ENCODE measurements at places on chromosomes 11 and 22.

DNA sequence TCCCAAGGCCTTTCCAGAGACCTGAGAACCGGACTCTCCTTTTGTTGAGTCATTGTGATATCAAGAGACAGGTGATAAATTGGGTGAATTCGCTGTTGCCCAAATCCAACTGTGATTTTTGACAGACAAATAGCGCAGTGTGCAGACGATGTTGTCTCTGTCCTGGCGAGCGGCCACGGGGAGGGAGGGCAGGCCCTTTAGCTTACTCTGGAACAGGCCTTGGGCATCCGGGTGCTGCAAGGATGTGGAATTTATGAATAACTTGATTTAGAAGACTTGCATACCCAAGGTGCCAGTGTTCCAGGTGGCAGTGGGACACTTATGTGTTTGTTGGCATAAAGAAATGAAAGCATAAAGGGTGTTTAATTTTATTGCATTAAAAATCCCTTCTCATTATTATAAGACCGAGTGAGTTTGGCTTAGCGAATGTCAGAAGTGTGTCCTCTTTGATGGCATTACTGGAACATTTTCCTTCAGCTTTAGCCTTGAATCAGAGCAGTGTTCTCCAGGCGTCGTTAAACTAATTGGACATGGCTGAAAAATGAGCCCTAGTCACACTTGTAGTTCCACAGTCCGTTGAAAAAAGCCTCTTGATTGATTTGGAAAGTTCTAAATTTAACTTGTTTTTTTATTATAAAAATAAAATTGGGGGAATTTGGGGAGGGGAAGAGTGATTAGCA is 9.4 kb downstream of the LDLRAD3 start:
- DNase-seq: no peak

DNA sequence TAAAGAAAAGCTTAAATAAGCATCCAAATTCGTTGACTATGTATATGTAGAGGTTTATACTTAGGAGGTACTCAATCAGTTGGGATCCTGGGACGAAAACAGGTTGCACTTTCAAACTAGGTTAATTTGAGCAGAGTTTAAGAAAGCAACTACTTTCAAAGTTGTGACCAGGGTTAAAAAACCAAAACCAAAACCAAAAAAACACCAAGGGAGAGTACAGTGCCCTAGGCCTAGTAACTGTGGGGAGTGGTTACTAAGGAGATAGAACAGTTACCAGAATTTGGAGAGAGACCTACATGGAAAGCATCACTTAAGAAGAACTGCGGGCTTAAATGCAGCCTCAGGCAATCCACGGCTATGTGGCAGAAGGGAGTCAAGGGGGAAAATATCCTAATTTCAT is 148.3 kb downstream of the JRKL start:
- DNase-seq: no peak

DNA sequence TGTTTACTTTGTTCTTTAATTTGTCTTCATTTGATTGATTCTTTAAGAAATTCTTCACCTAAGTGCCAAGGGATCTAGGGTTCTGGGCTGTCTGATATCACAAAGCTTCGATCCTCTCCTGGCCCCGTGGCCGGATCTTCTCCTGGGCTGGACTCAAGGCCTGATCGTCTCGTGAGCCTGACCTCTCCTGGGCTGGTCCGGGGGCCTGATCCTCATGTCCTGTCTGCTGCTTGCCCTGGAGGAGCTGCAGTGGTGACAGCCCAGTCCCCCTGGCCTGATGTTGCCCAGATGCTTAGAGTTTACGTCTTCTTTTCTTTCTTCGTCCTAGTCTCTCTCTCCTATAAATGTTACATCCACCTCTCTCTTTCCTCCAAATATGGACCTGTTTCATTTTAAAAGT is 3.3 kb downstream of the NADSYN1 start:
- DNase-seq: no peak

DNA sequence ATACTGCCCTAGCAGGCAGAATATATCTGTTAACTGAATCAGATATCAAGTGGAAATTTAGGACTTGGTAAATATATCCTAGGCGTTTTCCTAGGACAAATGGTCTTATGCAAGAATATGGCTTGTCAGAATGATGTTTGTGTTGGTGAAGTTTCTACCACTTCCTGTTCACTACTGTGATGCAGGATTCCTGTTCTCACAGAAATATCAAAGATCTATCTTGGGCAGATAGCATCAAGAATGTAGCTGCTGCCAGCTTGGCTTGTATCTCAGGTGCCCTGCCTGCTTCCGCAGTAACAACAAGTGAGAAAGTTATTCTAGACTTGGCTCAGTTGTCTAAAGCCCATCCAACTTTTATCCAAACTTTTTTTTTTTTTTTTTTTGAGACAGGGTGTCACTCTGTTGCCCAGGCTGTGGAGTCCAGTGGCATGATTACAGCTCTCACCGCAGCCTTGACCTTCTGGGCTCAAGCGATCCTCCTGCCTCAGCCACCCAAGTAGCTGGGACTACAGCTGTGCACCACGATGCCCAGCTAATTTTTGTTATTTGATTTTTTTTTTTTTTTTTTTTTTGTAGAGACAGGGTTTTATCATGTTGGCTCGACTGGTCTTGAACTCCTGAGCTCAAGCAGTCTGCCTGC is 61.3 kb downstream of the PPME1 start:
- DNase-seq: no peak

- no peak for DNase-seq
These were observed 62.2 kb downstream of the PARVA start for GRCh38 chr11:12439615-12440014.

- DNase-seq: no peak
These were observed 18.6 kb downstream of the HIRA start for GRCh38 chr22:19412923-19413322.

GRCh38 chr22:49420651-49421050 is 407.0 kb downstream of the BRD1 start:
- no peak for DNase-seq

GRCh38 chr11:75654314-75654713 is 14.5 kb downstream of the MAP6 start:
- DNase-seq: no peak

DNA sequence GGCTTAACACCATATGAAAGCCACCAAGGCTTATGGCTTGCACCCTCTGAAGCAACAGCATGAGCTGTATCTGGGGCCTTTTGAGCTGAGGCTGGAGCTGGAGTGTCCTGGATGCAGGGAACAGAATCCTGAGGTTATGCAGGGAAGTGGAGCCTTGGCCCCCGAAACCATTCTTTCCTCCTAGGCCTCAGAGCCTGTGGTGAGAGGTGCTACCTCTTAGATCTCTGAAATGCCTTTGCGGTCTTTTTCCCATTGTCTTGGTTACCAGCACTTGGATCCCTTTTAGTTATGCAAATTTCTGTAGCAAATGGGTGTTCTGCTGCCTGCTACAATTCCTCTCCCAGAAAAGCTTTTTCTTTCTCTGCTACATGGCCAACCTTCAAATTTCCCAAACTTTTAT is 72.7 kb upstream of the CLPB start:
- DNase-seq: no peak

- no peak for DNase-seq
These were observed 745 bp downstream of the NCAM1 start for GRCh38 chr11:112961751-112962578.

GRCh38 chr11:79092791-79093353 is 348.0 kb downstream of the TENM4 start:
- DNase-seq: no peak

GRCh38 chr11:3353066-3353465 is 25.9 kb downstream of the ZNF195 start:
- no peak for DNase-seq

- peak; percentile 36 for DNase-seq
These were observed 26.7 kb downstream of the FLI1 start for GRCh38 chr11:128720522-128720985.

DNA sequence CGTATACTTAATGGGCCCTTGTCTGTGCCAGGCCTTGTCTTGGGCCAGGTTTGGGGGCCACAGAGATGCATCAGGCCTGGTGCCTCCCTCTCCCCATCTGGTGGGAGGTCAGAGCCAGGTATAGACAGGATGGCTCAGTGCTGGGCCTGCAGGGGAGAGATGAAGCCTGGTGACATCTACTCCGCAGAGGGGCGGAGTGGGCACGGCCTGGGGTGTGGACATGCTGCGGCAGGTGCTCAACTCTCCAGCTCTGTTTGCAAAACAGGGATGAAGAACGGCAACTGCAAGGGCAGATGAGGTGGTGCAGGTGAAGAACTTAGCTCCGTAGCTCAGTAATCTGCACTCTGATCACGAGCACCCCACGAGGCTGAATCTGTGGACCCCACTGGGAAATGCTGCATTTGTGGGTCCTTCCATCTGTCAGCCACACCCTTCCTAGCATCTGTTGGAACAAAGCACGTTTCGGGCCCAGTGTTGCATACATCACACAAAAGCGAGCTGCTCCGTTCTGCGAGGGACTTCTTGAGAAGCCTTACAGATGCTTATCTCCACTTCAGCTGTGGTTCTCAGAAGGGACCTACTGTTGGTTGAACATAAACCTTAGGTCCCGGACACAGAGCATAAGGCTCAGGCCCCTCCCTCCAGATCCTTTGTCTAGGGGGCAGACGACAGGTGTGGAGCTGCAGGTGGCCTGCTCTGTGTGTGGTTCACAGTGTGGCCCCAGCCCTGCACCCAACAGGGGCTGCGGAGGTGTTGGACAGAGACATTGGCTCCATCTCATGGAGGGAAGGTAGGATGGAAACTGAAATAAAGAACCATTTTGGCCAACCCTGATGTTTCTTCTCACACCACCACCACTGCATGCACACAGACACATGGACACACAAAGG is 78.3 kb downstream of the LRRC32 start:
- no peak for DNase-seq

DNA sequence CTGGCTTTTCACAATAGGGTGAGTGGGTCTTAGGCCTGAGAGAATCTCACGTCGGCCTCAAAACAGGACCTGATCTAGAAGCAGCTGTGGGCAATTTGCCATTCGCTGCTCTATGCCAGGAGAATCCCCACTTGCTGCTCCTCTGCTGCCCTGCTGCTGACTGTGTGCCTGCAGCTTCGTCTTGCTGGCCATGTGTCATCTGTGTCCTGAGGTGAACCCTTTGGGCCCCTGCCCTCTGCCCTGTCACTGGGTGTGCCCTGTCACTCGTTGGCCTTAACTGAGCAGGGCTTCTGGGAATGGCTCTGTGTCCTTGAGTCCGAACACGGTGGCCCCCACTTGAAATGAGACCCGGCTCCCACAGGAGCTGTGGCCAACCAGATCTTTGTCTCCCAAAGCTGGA is 6.2 kb downstream of the NAA40 start:
- no peak for DNase-seq

DNA sequence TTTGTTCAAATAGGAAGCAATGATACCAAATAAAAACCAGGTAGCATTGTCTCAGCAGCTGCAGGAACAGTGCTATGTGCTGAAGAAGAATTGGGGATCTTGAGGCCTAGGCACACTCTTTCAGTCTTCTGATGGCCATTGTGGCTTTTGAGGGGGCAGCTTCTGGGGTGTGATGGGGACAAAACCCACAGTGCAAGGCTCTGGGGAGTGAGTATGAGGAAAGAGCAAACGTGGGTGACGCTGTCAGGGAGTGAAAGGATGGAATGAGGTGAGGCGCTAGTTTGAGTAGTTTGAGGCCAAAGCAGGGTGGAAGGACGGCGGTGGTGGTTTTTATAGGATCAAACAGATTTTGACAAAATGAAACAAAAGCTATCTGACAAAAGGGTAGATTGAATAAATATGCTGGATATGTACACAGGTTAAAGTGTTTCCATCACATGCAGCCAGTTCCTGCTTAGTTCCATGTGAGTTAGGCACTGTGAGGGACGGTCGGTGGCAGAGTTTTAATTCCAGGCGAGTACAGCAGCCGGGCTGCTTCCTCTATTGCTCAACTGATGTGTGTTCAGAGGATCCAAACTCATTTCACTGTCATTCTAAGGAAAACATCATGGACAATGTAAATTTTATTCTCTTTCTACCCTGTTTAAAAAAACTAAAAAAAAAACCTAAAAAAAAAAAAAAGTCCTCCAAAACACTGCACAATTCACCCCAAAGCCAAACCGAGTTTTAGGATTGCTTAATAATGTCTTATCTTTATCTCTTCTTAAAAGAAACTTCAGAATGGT is 18.9 kb downstream of the ADAMTS15 start:
- DNase-seq: no peak

GRCh38 chr22:21012446-21013407 is 2.2 kb upstream of the P2RX6 start:
- no peak for DNase-seq

DNA sequence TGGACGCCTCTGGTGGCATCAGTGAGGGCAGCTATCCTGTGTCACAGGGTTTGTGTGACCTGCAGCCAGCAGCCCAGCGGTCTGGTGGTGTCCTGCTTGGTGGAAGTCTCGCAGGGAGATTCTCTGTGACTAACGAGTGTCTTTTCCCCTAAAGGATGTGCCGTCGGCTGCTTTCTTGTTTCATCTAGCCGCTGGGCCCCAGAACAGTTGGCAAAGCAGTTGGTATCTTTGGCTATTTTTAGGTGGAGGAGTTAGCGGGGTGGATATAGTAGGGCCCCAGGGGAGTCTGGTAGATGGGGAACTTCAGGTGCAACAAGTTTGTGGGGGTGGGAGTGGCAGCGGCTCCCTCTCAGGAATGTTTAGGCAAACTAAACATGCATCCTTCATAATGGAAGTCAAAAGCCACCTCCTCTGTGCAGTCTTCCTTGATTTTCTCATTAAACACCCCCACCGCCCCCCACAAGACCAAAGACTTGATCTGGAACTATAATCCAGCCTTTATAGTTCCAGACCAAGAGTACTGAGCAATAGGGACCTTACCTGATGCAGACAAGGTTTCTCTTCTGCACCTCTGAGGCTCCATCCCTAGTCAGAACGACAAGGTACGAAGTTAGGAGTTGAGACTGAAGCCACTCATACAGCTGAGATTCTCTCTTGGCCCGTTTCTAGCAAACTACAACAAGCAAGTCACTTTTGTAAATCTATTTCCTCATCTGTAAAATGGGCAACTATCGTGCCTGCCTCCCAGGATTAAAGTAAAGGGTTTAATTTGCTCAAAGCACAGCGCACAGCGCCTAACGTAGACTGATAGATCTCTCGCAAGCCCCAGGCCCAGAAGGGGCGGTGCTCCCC is 1.1 kb upstream of the PELI3 start:
- no peak for DNase-seq

DNA sequence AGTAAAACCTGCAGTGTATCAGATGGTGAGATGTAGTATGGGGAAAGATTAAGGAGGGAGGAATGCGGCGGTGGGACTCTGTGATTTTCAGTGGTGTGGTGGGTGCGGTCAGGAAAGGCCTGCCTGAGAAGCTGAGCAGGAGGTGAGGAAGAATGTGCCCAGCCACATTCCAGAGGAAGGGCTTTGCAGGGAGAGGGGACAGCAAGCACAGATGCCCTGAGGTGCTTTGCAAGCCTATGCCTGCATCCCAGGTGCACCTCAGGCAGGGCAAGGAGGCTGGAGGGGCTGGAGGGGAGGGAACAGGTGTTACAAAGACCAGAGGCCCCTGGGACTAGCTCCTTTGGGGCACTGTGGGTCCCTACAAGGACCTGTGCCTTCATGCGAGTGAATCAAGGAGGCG is 42.1 kb downstream of the MYO7A start:
- DNase-seq: no peak

All from activated gamma-delta T cell treated with Interleukin-2 at 50 U/mL for 16 hours (primary cell).